ENCODE measurements at places on chromosomes 5 and 9.

DNA sequence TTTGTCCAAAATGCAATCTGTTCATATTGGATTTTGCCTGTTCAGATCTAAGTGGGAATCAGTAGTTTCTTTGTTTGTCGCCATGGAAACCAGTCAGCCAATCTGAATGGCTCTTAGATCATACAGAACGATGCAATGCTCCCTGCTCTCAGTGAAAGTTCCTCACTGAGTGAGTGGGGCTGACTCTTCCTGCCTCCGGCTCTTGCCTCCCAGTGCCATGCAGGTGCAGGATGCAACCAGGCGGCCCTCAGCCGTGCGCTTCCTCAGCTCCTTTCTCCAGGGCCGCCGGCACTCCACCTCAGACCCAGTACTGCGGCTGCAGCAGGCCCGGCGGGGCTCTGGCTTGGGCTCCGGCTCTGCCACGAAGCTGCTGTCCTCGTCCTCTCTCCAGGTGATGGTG is at the start of gene PTPDC1:
PTPDC1 (plus strand) TSS at position 151 of the 400 bp plus-strand sequence; CDS start at position 218, 67 bp downstream.
- no peak for DNase-seq

DNA sequence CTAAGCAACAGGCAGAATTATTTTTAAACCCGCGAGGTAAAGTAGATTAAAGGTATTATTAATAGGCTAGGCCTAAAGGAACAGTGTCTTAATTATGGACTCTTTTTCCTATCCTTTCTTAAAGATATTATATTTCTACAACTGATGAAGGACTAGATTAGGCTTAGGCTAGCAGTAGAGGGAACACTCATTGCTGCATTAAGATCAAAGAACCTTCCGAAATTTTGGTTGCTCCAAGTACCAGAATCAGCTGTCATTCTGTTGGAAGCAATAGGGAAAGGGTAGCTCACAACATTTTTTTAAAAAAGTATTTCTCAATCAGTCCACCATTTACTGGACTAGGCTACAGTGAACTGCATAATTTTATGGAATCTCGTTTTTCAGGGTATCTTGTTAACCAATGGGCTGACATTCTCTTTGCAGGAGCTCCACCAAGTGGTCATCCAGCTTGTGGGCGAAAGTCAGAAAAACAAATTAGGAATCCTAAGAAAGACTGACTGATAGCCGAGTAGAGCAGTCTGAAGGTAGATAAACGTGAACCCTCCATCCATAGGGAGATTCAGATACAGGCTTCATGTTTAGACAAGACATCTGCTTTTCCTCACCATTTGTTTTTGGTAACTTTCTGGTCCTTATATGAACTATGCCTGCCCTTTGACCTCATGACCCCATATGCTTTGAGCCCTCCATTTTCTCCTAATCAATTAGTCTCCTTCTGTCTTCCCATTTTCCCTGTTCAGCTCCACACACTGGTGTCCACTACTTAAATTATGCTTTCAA is 103.6 kb upstream of the CHD1 start:
- DNase-seq = no peak

- no peak for DNase-seq
Measured at GRCh38 chr9:75712700-75713099, 177.8 kb upstream of the PCSK5 start.

DNA sequence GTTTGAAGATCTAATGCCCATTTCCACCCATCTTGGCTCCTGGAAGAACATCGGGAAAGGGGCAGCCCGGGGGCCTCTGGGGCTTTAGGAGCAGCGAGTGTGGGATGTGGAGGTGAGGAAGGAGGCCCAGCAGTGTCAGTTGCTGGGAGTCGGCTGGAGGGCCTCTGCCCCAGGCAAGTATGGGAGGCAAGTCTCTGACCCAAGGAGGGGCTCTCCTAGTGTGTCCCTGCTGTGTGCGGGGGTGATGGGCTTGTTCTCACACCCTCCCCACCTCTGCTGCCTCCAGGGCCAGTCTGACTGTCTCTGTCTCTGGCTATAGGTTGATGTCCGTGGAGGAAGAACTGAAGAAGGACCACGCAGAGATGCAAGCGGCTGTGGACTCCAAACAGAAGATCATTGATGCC is 129.7 kb downstream of the DAB2IP start:
- no peak for DNase-seq

GRCh38 chr5:62829604-62829986 is 251.0 kb downstream of the LRRC70 start:
- DNase-seq = no peak

DNA sequence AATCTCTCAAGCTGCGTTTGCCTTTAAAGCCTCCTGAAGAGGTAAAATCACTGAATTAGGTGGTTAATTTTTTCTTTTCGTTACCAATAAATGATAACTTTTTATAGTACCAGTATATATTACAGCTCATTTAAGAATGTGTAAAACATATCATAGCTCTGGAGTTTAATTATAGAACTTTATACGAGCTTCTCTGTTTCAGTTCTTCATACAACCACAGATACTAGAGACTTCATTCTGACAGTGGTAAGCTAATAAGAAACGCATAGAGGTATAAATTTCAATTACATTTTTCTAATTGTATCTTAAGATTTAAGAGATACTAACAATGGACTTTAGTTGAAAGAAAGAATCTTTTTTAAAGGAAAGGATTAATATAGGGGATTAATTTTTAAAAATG is 73.9 kb downstream of the PBX3 start:
- no peak for DNase-seq

- no peak for DNase-seq
Measured at GRCh38 chr5:139177809-139178588, 20.2 kb downstream of the SIL1 start.

GRCh38 chr5:164179406-164179805 is 674.0 kb downstream of the MAT2B start:
- DNase-seq = no peak

GRCh38 chr5:143488381-143488780 is 84.9 kb upstream of the NR3C1 start:
- DNase-seq = no peak

DNA sequence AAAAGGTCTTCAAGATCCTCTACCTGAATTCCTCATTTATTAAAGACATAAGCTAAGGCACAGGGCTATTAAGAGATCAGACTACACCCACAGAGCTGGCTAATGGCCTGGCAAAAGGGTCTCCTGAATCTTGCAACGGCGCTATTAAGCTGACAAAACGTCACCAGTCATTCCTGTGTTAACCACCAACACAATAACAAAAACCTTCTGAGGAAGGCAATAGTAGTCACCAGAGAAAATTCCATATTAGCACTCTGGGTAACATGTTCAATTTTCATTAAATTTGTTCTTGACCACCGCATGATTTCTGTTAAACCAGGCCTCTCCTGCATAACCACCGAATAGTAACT is 77.0 kb downstream of the GNAQ start:
- no peak for DNase-seq

GRCh38 chr9:89544279-89544661 is 46.4 kb upstream of the SEMA4D start:
- no peak for DNase-seq

DNA sequence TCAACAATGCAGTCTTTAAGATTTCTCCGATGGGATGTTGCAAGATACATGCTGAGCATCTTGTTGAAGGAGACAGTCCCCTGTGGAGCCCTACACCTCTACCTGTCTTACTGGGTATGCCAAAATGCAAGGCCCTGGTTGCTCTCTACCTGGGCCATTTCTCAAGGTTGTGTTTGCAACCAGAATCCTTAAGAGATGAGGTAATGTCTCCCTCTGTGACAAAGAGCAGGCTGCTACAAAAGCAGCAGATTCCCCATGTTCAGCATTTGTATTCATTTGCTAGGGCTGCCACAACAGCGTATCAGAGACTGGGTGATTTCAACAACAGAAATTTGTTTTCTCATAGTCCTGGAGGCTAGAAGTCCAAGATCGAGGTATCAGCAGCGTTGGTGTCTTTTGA is 138.4 kb upstream of the RPS23 start:
- no peak for DNase-seq

DNA sequence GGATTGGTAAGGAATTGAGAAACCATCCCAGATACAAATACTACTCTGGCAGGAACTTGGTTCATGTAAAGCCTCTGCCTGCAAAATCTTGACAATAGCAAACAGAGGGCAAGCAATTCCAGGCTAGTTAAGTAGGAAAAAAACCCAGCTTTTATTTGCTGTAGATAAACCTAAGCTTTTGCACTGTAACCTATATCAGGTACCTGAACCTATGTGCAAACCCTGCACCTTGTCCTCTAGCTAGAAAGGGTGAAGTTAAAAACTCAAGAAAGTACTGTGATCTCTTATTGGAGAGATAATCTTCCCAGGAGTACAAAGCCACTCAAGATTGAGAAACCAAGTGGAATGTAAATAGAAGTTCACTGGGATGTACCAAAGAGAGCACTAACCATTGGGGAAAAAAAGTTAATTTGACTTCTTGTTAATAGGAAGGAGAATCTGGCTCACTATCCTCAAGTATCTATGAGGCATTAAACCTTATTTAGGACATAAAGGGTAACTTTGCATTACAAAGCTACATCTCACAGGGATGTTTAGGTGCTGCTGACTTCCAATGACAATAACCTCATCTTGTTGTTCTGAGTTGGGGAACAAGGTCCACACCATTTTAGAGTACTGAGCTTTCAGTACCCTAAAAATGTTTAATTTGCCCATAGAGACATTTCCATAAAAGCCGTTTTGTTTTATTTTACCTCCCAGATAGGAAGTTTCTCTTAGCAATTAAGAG is 73.8 kb upstream of the PCA3 start:
- DNase-seq = no peak

- no peak for DNase-seq
Measured at GRCh38 chr9:131238402-131239021, 37.8 kb downstream of the FAM78A start.

DNA sequence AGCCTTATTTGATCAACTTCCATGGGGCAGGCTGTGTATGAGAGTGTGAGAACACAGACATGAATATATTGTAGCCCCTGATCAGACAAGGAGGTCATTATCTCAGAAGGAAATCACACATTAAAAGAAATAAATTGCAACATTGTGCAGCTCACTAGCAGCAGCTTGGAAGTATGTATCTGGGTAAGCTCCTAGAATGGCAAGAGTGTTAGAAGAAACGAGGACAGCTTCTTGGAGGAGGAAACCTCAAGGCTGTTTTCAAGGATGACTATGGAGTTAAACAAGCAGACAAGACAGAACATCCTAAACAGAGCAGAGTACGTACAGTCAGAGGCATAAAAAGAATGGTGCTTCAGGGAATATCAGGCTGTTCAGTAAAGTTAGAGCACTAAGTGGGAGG is 511.0 kb downstream of the SLCO4C1 start:
- no peak for DNase-seq

DNA sequence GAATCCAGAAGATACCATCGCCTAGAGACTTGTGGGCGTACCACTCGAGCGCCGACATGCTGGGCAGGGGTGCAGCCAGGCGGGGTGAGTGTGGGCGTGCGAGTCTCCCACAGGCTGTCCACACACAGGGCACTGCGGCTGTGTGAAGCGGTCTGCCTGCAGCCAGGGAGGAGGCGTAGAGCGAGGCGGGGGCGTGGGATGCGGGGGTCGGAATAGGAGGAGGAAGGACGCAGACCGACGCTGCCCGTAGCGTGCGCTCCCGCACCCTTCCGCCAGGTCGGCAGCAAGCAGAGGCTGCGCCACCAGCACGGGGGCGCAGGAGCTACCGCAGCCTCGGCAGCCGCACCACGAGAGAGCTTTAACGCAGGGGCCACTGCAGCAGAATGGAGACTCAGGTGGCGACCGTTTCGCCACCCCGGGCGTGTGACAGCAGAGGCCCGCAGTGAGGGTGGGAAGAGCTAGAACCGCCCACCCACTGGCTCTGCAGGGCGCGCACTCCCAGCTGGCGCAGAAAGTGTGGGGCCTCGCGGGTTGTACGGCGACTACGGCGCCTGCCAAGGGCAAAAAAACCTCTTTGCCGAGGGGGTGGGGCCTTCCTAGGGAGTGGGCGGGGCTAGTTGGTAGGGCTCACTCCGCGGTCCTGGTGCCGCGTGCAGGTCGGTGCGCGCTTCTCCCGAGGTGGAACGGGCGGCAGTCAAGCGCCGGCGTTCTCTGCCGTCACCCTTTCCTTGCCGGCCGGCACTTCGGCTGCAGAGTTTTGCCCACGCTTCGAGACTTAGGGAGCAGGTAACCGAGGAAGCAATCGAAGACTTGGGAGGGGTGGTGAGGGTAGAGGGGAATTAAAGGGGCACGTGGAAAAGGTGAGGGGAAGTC is at the start of the genes MBLAC2 and POLR3G:
MBLAC2 (minus strand) TSS at position 537 of the 873 bp plus-strand sequence; CDS start at position 58, 479 bp downstream.
POLR3G (plus strand) TSS at position 630 of the 873 bp plus-strand sequence. CDS start 10,704 bp downstream, outside the sequence.
- peak; percentile 89 for DNase-seq

DNA sequence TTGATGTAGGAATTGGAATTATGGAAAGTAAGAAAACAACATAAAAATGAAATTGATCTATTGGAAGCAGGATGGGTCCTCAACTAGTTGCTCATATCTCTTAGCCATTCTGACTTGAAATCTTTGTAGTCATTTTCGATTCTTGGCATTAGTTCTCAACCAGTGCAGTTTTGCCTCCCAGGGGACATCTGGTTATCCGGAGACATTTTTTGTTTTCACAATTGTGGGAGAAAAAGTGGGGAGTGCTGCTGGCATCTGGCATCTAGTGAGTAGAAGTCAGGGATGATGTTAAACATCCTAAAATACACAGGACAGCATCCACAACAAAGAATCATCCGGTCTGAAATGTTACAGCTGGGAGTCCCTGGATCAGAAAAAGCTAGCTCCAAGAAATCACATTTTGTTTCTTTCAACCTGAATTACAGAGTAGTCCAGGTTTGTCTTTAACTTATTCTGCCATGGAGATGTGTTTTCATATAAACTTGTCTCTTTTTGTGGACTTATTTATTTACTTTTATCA is 74.9 kb downstream of the FBXL7 start:
- DNase-seq = no peak

- DNase-seq = no peak
Measured at GRCh38 chr5:17373406-17373805, 124.6 kb upstream of the TAF11L2 start.

GRCh38 chr9:127977884-127978647 is 2.7 kb downstream of the EEIG1 start:
- no peak for DNase-seq

- no peak for DNase-seq
Measured at GRCh38 chr9:36078051-36078450, 41.3 kb downstream of the RECK start.

GRCh38 chr5:26757941-26758340 is 280.4 kb downstream of the CDH9 start:
- no peak for DNase-seq

DNA sequence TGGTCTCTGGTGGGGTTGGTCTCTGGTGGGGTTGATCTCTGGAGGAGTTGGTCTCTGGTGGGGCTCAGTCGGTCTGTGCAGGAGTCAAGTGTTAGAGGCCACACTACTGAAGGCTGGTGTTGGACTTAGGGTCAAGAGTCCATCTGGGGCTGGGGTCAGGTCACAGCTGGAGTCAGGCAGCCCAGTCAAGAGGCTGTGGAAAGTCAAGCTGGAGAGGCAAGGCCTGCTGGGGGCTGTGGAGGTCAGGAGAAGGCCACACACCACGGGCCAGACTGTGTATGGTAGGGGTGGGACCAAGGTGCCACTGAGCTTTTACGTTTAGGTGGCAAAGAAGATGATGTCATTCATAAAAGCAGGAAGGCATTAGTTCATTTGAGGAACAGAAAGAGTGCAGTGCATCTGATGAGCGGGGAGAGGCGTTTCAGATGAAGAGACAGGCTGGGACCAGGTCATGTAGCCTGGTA is 16.7 kb upstream of the CD74 start:
- no peak for DNase-seq

DNA sequence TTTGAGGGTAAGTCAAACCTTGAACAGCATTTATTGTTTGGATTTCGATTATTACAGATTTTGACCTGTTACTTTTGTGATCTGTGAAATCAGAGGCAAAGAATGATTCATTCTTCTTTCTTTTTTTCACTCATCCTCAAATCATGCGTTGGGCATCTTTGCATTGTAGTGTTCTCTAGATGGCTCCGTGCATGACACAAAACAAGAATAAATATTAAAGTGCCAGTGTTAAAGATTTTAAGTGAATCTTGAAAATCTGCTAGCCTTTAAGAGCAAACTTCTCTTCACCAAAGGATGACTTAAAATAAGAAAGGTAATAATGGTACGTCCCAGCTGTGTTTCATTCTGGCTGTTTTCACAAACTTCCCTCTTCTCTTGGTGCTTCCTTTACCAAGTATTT is 361.9 kb upstream of the SMARCA2 start:
- no peak for DNase-seq
